Stimulated activated CD4-positive, alpha-beta T cell treated with anti-CD3 and anti-CD28 coated beads, Interleukin-4, amount 100 ng/mL, for 24 hours (primary cell): ENCODE measurements at places on chromosomes 1 and 21.

GRCh38 chr1:75492011-75492410 is 118.9 kb downstream of the SLC44A5 start:
- DNase-seq = no peak

GRCh38 chr1:186089940-186090339 is 285.1 kb downstream of the TPR start:
- no peak for DNase-seq

DNA sequence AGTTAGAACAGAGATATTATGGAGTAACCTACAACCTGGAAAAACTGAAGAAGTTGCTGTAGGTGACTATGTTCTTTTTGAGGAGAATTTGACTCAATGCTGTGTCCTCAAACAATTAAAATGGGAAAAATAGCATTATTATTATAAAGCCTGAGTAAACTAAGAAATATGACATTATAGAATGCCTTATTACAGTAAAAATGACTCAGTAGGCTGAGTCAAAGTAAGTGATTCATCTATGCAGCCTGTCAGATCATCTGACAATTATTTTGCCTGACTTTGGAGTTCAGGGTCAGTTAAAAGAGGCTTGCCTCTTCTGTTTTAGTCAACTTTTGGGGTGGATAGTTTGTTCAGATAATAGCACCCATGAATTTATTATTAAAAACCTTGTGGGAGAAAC is 150.8 kb upstream of the PTGFR start:
- DNase-seq = no peak

GRCh38 chr1:205293350-205294074 is 28.0 kb downstream of the NUAK2 start:
- DNase-seq = no peak

- no peak for DNase-seq
Observed at GRCh38 chr1:74699331-74699730, 25.7 kb upstream of the ERICH3 start.

- DNase-seq = no peak
Observed at GRCh38 chr1:88204111-88204510, 480.0 kb upstream of the PKN2 start.

DNA sequence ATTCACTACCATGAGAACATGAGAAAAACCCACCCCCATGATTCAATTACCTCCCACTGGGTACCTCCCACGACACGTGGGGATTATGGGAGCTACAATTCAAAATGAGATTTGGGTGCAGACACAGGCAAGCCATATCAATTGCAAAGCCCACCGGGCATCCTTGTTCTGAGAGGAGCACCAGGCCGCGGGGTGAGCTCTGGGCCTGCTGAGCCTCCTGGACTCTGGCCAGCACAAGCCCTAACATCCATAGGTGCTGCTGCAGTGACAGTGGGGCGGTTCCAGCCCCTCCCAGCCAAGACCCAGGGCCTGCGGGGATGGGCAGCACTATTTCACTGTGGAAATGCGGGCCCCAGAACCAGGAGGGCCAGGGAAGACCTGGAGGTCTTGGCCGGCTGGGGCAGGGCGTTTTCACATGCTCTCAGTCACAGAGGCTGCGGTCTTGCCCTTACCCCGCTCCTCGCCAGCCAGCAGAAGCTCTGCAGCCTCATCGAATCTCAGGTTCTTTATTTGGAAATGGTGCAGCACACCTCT is 103.8 kb downstream of the PCBP3 start:
- no peak for DNase-seq

DNA sequence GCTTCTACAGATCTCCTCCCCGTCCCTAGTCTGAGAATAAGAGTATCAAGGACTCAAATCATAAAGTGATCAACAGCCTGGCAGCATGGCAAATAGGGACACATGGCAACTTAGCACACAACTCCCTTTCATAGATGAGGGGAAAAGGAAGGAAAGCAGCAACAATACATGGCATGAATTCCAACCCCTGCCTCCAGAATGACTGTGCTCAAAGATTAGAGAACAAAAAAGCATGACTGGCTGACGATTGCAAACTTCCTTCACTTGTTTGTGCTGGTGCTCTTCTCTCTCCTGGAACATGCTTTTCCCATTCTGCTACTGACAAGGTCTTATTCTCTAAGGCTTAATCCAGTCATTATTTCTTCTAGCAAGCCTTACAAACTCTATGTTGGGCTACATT is 11.5 kb downstream of the KTI12 start:
- no peak for DNase-seq

DNA sequence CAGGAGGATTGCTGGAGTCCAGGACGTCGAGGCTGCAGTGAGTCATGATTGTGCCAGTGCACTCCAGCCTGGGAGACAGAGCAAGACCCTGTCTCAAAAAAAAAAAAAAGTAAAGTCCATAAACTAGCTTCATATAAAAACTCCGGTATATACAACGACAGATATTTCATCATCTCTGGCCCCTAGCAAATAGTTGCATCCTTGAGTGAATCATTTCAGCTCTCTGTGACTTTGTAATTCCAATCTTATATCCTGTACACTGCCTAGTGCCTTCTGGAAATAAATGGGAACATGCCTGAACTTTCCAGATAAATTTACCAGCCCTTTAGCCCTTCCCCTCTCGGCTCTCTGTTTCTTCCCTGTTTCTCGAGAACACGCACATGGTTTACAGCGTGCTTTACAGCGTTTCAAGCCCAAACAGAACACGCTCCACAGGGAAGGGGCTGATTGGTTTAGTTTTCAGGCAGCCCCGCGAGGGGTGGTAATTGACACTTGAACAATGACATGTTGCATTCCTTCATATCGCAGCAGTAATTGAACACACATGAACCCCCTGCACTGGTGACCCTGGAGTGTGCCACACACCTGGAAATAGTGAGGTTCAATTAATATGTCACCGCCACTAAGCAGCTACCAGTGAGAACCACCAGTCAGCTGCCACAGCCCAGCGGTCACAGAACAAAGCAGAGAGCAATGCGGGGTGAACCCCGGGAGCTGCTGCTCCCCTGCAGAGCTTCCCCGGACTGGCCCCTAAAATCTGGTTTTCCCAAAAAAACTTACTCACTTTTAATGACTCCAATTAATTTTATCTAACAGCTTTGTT is 35.7 kb upstream of the SIM2 start:
- no peak for DNase-seq

GRCh38 chr1:26096471-26096870 is 15.2 kb upstream of the PDIK1L start:
- DNase-seq = no peak

- no peak for DNase-seq
Observed at GRCh38 chr1:170545476-170545875, 13.5 kb downstream of the GORAB start.

GRCh38 chr21:41653243-41653953 is 113.5 kb downstream of the RIPK4 start:
- no peak for DNase-seq

DNA sequence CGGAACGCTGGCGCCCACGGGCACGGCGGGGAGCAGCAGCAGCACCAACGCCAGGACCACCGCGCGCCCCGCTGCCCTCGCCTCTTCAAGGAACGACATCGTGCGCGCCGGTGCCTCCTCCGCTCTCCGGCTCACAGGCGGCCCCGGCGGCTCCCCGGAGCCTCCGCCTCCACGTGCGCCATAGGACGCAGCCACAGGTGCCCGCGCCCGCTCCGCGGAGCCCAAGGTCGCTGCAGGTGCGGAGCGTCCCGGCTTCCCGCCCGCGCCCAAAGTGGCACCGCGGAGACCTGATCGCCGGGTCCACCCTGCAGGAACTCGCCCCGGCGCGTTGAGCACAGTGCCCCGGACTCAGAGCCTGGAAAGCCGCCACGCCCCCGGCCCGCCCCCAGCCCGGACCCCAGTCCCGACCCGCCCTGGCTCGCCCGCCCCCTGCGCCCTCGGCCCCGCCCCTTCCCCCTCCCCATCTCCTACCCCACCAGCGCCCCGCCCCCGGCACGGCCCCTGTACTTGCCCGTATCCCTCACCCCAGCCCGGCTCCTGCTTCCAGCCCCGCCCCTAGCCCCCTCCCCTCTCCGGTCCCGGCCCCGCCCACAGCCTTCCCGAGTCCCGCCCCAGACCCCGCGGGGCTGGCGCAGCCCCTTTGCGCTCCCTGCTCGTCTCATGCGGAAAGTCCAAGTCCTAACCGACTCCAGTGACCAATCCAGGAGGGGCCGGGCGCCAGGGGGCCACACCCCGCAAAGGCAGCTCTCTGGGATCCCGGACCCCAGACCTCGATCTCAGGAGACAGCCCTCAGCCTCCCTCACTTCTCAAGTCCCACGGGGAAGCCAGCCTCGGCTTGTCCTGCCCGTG is at the start of gene MEGF6:
Gene MEGF6 (minus strand): TSS at position 339 of the 850 bp plus-strand sequence. CDS start 240 bp downstream, at position 99.
- DNase-seq = peak; percentile 61

DNA sequence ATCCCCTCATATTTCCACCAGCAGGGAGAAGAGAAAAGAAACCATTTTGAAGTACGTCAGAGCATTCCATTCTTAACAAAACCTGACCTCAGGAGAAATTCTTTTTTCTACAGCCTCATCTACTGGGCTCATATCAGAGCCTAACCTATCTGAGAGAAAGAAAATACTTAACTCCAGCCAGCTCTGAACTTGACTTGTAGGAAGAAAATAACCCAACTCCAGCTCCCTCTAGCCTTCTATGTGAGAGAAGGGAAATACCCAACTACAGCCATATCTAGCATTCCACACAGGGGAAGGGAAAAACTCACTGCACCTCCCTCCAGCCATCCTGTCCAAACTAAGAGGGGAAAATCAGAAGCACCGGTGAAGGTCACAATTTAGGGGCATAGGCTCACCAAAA is 57.7 kb downstream of the SPATA6 start:
- DNase-seq = no peak

DNA sequence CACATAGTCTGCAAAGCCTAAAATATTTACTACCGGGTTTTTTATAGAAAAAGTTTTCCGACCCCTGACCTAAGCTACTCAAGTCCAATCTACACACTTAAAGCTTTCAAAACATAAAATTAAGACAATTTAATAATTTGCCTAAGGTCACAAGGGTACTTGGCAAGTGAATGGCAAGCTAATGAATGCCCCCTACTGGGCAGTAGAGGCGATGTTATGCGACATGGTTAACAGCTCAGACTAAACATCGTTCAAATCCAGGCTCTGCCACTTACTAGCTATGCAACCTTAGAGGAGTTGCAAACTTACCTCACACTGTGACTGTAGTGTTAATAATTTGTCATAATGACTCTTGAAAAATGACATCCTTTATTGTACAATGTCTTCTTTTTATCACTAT is 317.2 kb upstream of the NFIA start:
- DNase-seq = no peak

DNA sequence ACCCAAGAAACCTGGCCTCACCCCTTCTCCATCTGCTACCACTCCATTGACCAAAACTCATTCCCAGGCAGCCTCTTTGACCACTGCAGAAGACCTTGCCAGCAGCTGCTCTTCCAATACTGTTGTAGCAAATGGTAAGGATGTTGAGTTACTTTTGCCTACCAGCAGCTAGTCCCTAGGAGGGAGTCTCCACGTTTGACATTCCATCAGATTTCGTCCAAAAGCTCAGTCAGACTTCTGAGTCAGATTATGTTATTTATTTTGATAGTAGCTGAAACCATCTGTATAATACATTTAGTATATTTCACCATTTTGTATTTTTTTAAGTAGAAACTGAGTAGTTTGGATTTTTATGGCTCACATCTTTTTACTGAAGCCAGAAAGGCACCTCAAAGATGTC is 51.5 kb upstream of the WNT2B start:
- DNase-seq = no peak

- no peak for DNase-seq
Observed at GRCh38 chr1:36585569-36586548, 103.1 kb upstream of the CSF3R start.

GRCh38 chr1:16612332-16613172 is 812 bp downstream of the NBPF1 start:
- DNase-seq = peak; percentile 27

GRCh38 chr21:36419241-36419640 is 34.0 kb downstream of the CHAF1B start:
- DNase-seq = no peak

- DNase-seq = no peak
Observed at GRCh38 chr21:18178509-18178908, 66.1 kb upstream of the CHODL start.

- no peak for DNase-seq
Observed at GRCh38 chr1:214476229-214476985, 75.0 kb downstream of the PTPN14 start.

DNA sequence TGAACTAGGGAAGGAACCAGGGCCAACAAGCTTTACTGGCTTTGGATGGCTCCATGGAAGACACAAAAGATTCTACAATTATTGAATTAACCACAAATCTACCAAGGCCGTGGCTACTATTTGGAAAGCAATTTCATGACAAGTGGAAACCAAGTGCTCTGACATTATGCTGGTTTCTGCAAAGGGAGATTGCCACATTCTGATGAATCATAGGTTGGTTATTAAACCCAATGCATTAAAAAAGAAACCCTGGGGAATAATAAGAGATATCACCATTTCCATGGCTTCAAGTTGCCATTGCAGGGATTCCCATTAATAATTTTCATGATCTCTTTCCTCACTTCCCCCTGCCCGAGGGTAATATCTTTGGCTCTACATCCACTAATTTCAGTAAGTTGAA is 359.2 kb upstream of the NCAM2 start:
- DNase-seq = no peak

GRCh38 chr21:25790122-25790877 is 55.5 kb downstream of the GABPA start:
- DNase-seq = no peak

GRCh38 chr1:199172171-199173124 is 533.6 kb downstream of the PTPRC start:
- DNase-seq = no peak

GRCh38 chr1:233224311-233224710 is 71.2 kb downstream of the PCNX2 start:
- no peak for DNase-seq

DNA sequence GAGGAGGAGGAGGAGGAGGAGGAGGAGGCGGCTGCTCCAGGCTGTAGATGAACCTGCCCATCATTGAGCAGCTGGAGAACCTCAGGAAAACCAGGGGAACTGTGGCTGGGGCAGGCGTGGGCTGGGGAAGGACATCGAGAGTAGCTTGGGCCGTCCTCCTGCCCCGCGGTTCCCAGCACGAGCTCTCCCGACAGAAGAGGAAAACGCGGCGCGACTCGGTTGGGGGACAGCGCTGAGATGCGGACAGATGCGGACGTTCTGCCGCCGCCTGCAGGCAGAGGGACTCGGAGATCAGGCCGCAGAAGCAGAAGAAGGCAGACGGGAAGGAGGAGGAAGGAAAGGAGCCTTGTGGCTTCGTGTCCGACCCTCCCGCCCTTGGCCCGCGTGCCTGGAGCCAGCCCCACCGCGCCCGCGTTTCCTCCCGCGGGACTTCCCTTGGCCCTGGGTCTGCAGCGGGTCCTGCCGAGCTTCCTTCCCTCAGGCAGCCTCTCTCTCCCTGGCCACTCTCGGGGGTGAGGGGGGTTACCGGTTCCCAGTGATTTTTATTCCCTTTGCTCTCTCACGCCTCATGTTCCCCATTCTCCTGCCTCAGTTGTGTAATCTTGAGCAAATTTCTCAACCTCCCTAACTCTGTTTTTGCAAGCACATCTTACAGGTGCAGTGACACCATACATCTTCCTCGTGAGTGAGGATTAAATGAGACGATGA is 1.7 kb upstream of the TNFRSF9 start:
- peak; percentile 30 for DNase-seq

DNA sequence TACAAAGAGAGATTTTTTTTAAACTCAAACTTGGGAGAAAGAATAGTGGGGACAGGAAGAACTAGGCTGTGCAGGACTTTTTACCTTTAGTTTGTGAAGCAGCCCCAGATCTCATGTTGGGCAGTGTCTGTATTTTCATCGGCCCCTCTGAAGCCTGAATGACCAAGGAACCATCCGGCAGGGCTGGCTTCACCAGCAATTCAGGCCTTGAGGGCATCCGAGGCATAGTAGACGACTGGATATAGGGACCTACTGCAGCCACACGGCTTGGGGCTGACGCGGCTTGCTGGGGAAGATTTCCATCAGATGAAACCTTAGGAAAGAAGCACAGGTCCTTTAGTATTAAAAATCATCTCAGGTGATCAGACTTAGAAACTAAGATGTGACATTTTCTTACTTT is 43.7 kb downstream of the TP53BP2 start:
- DNase-seq = no peak
